ENCODE measurements at places on chromosomes 5 and 9.

- no peak for DNase-seq
Observed at GRCh38 chr9:7879551-7880245, 80.1 kb upstream of the DMAC1 start.

- no peak for DNase-seq
Observed at GRCh38 chr9:96395964-96396363, 12.5 kb upstream of the SLC35D2 start.

DNA sequence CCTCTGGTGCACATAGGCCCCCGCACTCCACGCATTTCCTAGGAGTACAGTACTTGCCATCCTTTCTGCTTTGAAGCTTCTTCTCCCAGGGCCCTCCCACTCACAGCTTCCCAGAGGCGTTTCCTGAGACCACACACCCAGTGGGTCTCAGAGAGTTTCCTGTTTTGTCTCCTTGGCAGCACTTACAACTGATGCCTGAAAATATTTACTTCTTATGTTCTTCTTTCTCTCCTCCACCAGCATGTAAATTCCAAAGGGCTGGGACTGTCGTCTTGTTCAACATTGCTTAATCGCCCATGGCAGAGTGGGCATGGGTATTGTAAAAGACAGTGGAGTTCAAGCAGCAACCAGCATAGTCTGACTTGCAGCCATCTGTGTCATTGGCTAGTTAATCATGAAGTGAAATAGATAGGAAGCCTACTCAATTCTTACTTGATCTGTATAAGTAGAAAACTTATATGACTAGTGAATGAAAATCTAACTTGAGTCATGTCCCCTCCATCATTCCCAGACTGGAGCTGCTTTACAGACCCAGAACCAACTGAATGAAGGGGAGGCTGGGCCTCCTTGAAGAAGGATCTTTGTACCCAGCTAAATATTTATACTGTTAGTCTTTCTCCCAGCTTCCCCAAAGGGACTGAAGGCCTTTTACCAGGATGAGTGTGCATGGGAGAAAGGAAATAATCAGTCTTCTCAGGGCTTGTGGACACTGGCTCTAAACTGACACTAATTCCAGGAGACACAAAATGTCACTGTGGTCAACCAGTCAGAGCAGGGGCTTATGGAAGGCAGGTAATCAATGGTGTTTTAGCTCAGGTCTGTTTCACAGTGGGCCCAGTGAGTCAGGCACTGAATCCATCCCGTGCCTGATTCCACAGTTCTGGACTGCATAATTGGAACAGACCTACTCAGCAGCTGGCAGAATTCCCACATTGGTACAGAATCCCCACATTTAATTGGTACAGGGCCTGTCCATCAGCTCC lies 116.4 kb downstream of the SV2C start:
- DNase-seq: no peak

- DNase-seq: no peak
Observed at GRCh38 chr5:120465436-120465961, 1.4 kb downstream of the PRR16 start.

Data from left lobe of liver (tissue), 2 donors.